Erythroblast (primary cell): ENCODE measurements at places on chromosomes 2 and 18.

- DNase-seq = no peak
Observed at GRCh38 chr2:118301248-118301647, 213.0 kb downstream of the INSIG2 start.

GRCh38 chr2:15170070-15170775 is 390.9 kb downstream of the NBAS start:
- DNase-seq = no peak

- DNase-seq = no peak
Observed at GRCh38 chr18:48806551-48807261, 144.1 kb downstream of the SMAD7 start.

DNA sequence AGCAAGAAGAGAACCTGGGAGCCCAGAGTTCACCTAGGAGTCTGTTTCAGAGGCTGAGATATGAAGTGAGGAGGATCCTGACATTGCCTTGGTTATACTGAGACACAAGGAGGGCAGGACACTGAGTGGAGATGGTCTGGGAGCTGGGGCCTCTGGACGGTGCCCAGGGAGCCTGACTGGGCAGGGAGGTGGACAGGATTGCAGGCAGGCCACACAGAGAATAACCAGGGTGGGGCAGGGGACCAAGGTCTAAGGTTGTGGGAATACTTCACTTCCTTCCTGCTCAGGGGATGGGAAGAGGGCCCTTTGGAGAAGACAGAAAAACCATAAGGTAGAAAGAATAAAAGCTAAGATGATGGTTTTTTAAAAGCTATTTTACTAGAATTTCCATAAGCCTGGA is 18.7 kb downstream of the EDAR start:
- DNase-seq = no peak

DNA sequence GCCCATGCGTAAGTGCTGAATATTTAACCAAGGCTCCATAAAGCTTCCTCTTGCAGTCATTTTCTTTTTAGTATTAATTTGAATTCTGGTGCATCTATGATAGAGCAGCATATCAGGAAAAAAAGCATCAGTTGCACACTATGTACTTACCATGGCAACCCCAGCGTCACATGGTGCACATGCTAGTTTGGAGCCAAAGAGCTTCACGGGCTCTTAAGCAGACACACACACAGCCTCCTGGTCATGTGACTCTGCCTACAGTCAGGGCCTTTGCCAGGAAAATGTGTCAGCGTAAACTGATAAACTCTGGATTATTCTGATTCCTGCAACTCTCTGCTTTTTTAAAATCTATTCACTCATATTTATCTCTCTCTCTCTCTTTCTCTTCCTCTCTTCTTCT is 30.2 kb downstream of the NYAP2 start:
- no peak for DNase-seq

- DNase-seq = no peak
Observed at GRCh38 chr2:108986916-108987510, 2.0 kb downstream of the EDAR start.
